ENCODE measurements at places on chromosomes 1 and 21. TPM values are rescaled to one million over a fixed set of nuclear protein-coding genes. Genes with fewer than 3 reads are reported as not detected.

- DNase-seq = peak; percentile 45
- no peak overlapping the region for H3K27ac ChIP-seq
- no peaks in the 10 kb centered on the region for H3K27me3 ChIP-seq
- no peaks in the 10 kb centered on the region for H3K36me3 ChIP-seq
- H3K4me1 ChIP-seq = no peaks in the 10 kb centered on the region
- H3K4me3 ChIP-seq = no peak overlapping the region
Measured at GRCh38 chr1:38929476-38929875, 12.2 kb downstream of the RHBDL2 start.

DNA sequence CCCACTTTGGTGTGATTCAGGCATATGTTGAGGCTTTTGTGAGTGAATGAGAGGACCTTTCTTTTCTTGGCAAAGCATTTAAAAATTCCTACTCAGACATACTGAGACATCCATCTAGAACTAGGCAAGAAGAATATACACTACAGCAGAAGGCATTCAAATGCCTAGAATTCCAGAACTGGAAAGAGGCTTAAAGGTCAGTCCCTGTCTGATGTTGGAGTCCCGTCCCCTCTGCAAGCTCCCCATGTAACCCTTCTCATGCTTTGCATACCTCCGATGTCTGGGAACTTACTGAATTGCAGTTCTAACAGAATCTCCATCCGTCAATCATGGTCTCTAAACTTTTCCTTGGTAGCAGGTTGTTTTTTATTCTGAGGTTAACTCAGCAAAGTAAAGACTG is 152.9 kb downstream of the ATP6V1G3 start:
- no peaks in the 10 kb centered on the region for H3K36me3 ChIP-seq
- H3K27ac ChIP-seq = no peak overlapping the region
- no peak overlapping the region for H3K4me3 ChIP-seq
- no peaks in the 10 kb centered on the region for H3K4me1 ChIP-seq
- no peaks in the 10 kb centered on the region for H3K27me3 ChIP-seq

- H3K27me3 ChIP-seq = no peaks in the 10 kb centered on the region
- H3K4me1 ChIP-seq = no peaks in the 10 kb centered on the region
- H3K4me3 ChIP-seq = no peak overlapping the region
- H3K27ac ChIP-seq = no peak overlapping the region
- H3K36me3 ChIP-seq = no peaks in the 10 kb centered on the region
- DNase-seq = no peak
Measured at GRCh38 chr1:210124736-210125135, 107.9 kb upstream of the SERTAD4 start.

- no peaks in the 10 kb centered on the region for H3K4me1 ChIP-seq
- no peaks in the 10 kb centered on the region for H3K36me3 ChIP-seq
- DNase-seq = no peak
- H3K27ac ChIP-seq = peak overlapping the region; percentile 92
- peak overlapping the region; percentile 92 for H3K4me3 ChIP-seq
Measured at GRCh38 chr1:161313554-161314200, 504 bp upstream of the SDHC start.

GRCh38 chr1:180194546-180195207 is 35.4 kb upstream of the LHX4 start:
- no peak overlapping the region for H3K27ac ChIP-seq
- no peaks in the 10 kb centered on the region for H3K36me3 ChIP-seq
- no peak overlapping the region for H3K4me3 ChIP-seq
- no peaks in the 10 kb centered on the region for H3K27me3 ChIP-seq

TNNI3K gene
- total RNA-seq = 1.4 TPM

KIF21B gene
- total RNA-seq = 5.6 TPM

CLCA4 gene
- total RNA-seq = 0.13 TPM

Data from kidney (tissue), 22 donors.